DMS153 (cell line): ENCODE measurements at places on chromosomes 2 and 18.
A peak's percentile ranks its signal among the peaks of the same experiment; 100 is the strongest.

DNA sequence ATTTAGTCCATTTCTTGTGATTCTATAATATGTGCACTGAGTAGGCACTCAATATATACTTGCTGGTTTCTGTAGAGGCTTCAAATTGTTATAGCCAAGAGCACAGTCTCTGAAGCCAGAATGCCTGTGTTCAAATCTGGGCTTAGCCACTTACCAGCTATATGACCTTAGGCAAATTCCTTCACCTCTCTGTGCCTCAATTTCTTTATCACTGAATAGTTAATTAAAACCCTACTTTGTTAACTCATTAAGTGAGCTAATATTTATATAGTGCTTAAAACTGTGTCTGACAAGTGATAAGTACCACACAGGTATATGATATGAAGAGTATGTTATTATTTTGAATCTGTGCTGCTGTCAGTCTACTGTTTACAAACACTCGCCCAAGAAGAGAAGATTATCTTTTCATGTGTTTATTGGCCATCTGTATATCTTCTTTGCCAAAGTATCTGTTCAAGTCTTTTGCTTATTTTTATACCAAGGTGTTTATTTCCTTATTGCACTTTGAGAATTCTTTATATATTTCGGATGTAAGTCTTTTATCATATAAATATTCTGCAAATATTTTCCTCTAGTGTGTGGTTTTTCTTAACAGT lies 1.3 kb upstream of the RIT2 start:
- DNase-seq, result no peak

GRCh38 chr2:26555246-26556133 lies 77.6 kb upstream of the OTOF start:
- DNase-seq, result no peak

DNA sequence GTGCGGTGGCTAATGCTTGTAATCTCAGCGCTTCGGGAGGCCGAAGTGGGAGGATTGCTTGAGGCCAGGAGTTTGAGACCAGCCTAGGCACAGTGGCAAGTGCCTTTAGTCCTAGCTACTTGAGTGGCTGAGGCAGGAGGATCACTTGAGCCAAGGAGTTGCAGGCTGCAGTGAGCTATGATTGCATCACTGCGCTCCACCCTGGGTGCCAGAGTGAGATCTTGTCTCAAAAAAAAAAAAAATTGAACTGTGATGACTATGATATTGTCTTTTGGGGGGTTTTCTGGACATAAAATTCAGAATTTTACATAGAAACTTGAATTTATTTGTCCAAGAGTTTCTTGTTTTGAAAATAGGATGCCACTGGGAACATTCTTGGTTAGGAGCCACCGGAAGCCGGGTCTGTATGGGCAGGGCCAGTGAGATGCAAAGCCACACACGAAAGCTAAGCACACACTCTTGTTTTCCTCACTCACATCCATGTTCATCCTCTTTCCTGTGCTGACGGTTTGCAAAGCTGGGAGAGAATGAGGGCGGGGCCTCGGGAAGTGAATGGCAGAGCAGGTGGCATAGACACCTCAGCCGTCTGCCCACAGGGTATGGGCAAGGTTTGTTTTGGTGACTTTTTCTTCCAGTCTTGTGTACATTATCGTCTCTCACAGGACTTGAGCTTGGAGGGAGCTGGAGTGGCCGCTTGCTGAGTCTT lies 12.6 kb downstream of the AGAP1 start:
- peak; percentile 89 for DNase-seq

- no peak for DNase-seq
Observed at GRCh38 chr2:47065771-47066380, 89.2 kb downstream of the STPG4 start.

- no peak for DNase-seq
Observed at GRCh38 chr2:168744844-168745243, 57.6 kb upstream of the NOSTRIN start.

- no peak for DNase-seq
Observed at GRCh38 chr2:108640731-108641130, 78.6 kb upstream of the RANBP2 start.

GRCh38 chr2:10338270-10339188 lies 35.8 kb downstream of the HPCAL1 start:
- DNase-seq, result no peak

GRCh38 chr2:172248785-172249187 lies 146.1 kb upstream of the DLX2 start:
- DNase-seq, result no peak

DNA sequence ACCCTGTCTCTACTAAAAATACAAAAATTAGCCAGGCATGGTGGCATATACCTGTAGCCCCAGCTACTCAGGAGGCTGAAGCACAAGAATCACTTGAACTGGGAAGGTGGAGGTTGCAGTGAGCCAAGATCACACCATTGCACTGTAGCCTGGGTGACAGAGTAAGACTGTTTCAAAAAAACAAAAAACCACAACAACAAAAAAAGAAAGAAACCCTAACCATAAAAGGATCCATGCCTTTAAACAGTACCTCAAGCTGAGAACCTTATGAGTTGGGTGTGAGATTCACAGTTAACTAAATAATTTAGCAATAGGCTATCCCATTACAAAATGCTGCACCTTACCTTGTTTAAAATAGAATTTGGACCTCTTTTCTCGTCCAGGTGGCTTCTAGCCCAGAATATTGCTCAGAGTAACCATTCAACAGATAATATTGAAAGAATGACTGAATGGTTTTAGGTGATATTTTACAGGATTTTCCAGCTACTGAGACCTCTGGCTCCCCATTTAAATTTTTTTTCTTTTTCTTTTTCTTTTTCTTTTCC lies 6.4 kb downstream of the DPYSL5 start:
- DNase-seq, result no peak

GRCh38 chr2:43595603-43596412 lies at the start of gene THADA:
Gene THADA, minus strand, starts transcription at chr2:43596038. Its CDS starts 3,646 bp downstream, at chr2:43592392.
- peak; percentile 97 for DNase-seq

DNA sequence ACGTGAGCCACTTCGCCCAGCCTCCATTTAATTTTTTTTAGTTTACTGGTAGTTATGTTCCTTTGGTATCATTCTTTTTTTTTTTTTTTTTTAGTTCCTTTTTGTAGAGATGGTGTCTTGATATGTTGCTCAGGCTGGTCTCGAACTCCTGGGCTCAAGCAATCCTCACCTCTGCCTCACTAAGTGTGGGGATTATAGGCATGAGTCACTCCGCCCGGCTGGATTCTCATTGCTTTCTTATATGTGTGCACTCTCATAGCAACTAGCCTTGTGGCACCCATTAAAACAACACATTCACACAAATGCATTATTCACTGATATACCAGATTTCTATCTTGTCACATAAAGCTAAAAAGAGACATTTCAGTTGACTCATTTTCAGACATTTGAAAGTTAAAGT lies 4.2 kb downstream of the TTC27 start:
- DNase-seq, result no peak

GRCh38 chr2:221640686-221641085 lies 68.6 kb upstream of the EPHA4 start:
- no peak for DNase-seq

DNA sequence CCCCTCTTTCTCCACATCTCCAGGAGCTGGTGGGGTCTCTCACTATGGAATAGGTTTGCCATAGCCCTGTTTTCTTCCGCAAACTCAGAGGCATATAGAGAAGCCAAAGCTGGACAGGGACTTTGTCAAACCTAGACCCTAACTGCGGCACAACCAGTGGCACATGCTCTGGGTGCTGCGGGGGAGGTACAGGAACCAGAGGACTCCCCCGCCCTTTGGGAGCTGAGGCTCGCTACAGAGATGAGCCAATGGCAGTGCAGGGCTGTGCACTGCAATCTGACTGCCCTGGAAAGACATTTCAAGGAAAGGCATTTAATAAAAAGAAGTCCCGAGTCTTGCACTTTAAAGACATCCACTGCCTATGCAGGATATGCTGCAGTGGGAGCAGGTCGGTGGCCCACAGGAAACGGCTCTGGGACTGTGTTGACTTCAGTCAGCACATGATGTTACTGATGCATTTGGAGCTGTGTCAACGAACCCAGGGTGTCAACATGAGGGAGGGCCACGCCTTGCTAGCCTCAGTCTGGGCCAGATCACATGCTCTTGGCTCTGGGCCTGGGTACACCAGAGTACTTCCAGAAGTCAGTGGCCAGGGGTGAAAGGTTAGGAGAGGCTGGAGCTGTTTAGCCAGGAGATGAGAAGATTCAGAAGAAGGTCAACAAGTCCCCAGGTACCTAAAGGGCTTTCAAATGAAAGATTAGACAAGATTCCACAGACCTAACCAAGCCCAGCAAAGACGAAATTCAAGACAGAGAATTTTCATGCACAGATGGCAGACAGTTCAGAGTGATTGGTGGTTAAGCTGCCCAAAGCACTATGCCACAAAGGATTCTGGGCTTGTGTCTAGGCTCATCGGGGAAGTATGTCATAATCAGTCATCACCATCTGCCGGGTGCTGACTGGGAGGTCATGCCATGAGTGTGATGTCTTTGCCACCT lies 8.2 kb downstream of the SLC35F6 start:
- peak; percentile 47 for DNase-seq

GRCh38 chr2:144513388-144514101 lies 6.4 kb downstream of the ZEB2 start:
- no peak for DNase-seq

- no peak for DNase-seq
Observed at GRCh38 chr2:128341621-128342020, 23.0 kb upstream of the HS6ST1 start.

- DNase-seq, result no peak
Observed at GRCh38 chr2:112084689-112085374, 29.8 kb downstream of the TMEM87B start.

- peak; percentile 63 for DNase-seq
Observed at GRCh38 chr2:98356729-98357128, 10.5 kb downstream of the CNGA3 start.

DNA sequence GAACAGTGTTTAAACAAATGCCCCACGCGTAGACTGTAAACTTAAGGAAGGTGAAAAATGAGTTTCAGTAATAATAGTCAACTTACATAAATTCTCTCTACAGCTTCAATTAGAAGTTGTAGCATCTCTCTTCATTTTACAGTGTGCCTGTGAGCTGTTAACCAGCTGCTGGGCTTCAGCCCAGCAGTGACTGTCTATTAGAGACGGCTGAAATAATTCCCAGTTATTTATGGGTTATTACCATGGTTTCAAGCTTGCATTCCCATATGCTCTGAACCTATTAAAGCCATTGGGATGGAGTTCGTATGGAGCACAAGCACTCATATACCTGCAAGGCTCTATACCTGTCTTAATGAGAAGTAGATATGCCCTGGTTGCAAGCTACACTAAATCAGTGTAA lies 501.1 kb downstream of the CNTNAP5 start:
- DNase-seq, result no peak

- DNase-seq, result no peak
Observed at GRCh38 chr2:240622060-240622411, 3.2 kb upstream of the GPR35 start.

- DNase-seq, result no peak
Observed at GRCh38 chr2:172373076-172373475, 54.3 kb upstream of the ITGA6 start.

- DNase-seq, result no peak
Observed at GRCh38 chr2:179538406-179539123, 273.9 kb upstream of the SESTD1 start.

- peak; percentile 46 for DNase-seq
Observed at GRCh38 chr2:129857200-129857599, 122.3 kb upstream of the RAB6C start.

- DNase-seq, result no peak
Observed at GRCh38 chr2:149766339-149766738, 178.8 kb upstream of the MMADHC start.

DNA sequence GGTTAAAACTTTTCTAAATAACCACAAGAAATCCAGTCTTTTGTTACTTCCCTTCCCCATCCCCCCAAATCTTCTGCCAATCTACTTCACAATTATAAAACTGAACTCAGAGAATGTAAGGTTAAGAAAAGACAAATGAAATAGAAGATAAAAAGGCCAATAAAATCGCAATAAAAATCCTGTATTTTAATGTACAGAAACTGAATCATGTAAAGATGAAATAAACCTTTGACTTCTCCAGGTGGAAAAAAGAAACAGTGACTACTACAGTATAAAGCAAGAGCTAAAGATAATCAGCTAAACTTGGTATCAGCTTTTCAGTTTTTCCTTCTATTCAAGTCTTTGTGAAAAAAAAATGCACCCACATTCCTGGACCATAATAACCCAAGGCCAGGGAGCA lies 1.7 kb downstream of the SYT4 start:
- DNase-seq, result no peak

DNA sequence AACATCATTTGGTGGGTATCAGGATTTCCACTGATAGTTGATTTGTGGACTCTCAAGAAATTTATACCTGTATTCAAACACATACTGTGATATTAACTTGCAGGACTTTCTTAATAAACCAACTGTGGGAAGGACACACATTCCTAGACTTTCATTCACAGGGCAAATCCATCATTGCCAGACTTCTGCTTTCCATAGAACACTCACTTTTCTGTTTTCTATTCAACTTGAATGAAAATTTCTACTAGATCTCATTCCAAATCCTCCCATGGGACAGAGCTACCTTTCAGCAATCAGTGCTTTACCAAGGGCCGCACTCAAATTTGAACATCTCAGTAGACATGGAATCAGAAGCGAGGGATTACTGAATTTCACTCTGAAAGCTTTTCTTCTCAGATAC lies 612.5 kb downstream of the IRS1 start:
- DNase-seq, result no peak

DNA sequence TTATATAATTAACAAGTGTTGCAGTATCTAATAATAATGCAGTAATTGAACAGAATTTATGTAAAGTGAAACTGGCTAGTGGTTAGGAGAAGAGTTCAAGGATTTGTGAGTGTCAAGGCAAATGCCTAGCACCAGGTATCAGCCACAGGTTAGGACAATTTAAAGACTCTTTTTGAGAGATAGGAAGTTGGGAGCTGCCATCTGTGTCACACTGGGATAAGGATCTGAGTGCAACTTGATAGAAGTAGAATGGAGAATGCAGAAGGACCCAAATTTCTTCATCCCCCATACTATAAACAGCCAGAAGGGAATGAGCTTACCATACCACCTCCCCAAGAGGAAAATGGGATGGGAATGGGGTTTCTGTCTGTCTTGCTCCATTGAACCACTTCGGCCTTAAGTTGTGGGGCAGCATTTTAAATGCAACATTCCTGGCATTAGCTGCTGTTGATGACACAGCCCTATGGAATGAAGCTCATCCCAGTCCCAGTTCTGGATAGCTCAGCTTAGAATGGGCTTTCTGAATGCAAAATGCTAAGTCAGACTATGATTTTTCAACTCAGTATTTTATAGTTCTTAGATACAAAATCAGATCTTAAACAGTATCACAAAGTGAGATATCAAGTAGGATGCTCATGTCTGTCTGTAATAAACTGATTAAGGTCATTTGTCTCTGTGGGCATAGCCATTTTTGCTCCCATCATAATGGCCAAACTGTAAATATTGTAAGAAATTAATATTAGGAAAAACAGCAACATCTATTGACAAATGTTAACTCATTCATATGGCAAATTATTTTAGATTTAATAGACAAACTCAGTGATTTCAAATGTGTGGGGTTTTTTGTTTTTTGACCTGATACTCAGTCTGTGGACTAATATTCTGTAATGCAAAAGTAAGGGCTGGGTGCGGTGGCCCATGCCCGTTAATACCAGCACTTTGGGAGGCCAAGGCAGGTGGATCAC lies 44.0 kb downstream of the GPR155 start:
- no peak for DNase-seq

- no peak for DNase-seq
Observed at GRCh38 chr2:198499539-198499938, 695.1 kb downstream of the PLCL1 start.
